ENCODE measurements at places on chromosomes 2 and 18. TPM values are rescaled to one million over a fixed set of nuclear protein-coding genes. Genes with fewer than 3 reads are reported as not detected.

The MAPRE3 gene
- 9.0 TPM for polyA plus RNA-seq

The PNO1 gene
- polyA plus RNA-seq = 4.9 TPM

The C2orf78 gene
- not detected for polyA plus RNA-seq

The IHH gene
- 95.4 TPM for polyA plus RNA-seq

The AGXT gene
- polyA plus RNA-seq = 0.27 TPM

The VIT gene
- not detected for polyA plus RNA-seq

The ERBB4 gene
- 0.13 TPM for polyA plus RNA-seq

The CCL20 gene
- polyA plus RNA-seq = 15.9 TPM

The TCF4 gene
- polyA plus RNA-seq = 0.67 TPM

The DNAJC10 gene
- 30.4 TPM for polyA plus RNA-seq

The NR4A2 gene
- 1.6 TPM for polyA plus RNA-seq

The TMEM18 gene
- polyA plus RNA-seq = 30.9 TPM

The NEB gene
- polyA plus RNA-seq = 1.3 TPM

The ANKRD29 gene
- polyA plus RNA-seq = 1.8 TPM

The USP40 gene
- polyA plus RNA-seq = 19.3 TPM

The TRIM54 gene
- polyA plus RNA-seq = 0.31 TPM

Measured in small intestine (tissue), 16 donors.